ENCODE measurements at places on chromosomes 6 and 20.
A peak's percentile ranks its signal among the peaks of the same experiment; 100 is the strongest.

DNA sequence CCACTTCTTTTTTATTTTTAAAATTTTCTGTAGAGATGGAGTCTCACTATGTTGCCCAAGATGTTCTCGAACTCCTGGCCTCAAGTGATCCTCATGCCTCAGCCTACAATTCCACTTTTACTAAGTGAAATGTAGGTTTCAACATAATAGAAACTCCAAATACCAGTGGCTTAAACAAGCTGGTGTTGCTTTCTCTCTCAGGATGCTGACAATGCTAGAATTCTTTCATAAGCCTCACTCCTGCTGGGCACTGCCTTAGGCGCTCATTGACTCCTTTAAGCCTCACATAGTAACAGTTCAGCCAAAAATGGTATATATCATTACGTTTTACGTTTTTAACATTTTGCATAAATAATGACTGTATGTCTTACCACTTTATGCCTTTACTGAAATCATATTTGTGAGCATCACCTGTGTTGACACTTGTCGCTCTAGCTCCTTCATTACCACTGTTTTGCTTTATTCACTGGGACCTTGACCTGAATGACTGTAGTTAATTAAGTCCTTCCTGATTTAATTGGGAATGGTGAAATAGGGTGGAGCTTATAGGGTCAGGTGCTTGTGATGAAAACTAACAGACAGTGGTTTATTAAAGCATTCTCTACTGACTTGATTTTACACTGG, 3.9 kb upstream of the CST9 start:
- DNase-seq, result no peak

DNA sequence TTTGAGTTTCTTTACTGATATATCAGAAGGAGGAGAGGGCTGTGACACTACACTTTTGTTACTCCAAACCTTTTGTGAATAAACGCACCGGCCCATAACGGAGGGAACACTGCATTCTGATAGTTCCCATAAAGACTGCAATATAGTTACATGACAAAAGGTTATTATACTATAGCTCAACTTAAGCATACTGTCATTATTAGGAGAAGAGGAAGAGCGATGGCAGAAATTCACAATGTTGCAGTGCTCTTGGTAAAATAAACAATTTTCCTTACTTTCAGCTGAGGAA, 2.3 kb upstream of the PDE10A start:
- no peak for DNase-seq

- no peak for DNase-seq
Observed at GRCh38 chr6:11810854-11811643, 32.4 kb upstream of the ADTRP start.

GRCh38 chr20:56624786-56625681, 4.1 kb upstream of the TFAP2C start:
- DNase-seq, result no peak

- DNase-seq, result no peak
Observed at GRCh38 chr6:34383656-34384320, 8.7 kb downstream of the NUDT3 start.

DNA sequence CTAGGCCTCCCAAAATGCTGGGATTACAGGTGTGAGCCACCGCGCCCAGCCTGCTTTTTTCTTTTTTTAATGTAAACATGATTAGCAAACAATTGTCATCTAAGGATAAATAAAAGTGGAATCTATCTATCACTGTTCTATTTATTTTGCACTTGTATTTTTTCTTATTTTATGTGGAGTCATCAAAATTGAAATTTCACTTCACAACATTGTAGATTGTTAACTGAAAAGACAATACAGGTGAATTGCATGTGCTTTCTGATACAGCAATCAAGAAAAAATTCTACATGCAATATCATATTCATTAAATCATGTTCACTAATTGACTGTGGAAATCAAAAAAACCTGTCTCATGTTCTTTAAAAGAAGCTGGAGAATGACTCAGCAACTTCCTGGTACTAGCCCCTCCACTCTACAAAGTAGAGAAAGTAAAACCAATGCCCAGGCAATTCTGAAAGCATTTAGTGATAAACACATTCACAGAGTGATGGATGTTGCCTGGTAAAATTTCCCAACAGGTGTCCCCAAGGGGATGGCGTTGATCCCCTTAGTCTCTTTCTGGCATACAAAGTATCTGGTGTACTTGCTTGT, 10.7 kb upstream of the RFX6 start:
- DNase-seq, result no peak

DNA sequence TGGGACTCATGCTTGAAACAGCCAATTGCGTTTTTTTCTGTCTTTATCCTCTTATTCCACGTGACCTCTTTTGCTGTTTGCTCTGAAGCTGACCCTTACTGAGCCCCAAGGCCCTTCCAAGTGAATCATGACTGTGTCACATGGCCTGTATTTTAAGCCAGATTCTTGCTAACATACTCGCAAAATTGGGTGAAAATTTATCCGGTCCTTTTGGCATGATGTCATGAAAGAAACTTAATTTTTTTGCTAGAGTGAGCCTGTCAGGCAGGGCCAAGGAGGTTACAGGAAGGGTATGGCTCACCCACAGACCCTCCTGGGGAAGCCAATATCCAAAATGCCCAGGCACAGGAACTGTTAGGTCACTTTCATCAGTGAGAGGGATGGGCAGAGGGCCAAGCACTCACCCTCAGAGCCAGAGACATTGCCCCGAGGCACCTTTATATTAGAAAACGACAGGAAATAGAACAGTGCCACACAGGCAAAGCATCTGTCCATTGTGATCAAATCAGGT, 296.7 kb downstream of the CDH26 start:
- peak; percentile 47 for DNase-seq

- DNase-seq, result no peak
Observed at GRCh38 chr6:40162074-40162473, 227.8 kb upstream of the MOCS1 start.

GRCh38 chr6:121356575-121356974, 22.3 kb upstream of the TBC1D32 start:
- no peak for DNase-seq

DNA sequence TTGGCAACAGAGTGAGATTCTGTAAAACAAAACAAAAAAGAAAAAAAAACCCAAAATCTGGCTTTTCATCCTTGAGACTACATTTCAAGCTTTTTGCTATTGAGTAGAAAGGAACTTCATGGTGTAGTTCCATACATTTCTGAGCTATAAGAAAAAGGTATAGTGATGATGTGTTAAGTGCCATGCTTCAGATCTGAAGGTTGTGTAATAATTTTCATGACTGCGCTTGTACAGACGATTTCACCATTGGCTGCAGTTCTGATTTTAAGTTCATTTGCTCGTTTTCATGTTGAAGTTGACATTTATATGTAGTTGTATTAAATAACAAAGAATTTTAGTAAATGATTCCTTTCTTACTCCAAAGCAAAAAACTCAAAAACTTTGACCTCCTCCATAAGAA, 247.6 kb downstream of the ARID1B start:
- no peak for DNase-seq

DNA sequence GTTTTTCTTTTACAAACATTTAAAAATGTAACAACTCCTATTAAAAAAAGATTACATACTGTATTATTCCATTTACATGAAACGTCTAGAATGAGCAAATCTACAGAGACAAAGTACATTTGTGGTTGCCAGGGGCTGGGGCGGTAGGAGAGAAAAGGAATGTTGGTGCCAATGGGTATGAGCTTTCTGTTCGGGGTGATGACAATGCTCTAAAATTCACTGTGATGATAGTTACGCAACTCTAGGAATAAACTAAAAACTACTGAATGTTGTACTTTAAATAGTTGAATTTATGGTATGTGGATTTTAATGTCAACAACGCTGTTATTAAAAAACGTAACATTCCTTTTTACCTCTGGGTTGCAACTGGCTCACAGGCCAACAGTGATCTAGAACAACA, 211.1 kb downstream of the GMDS start:
- DNase-seq, result no peak

GRCh38 chr6:139828751-139829519, 454.5 kb upstream of the CITED2 start:
- DNase-seq, result no peak

- DNase-seq, result no peak
Observed at GRCh38 chr6:37259191-37259590, 1.2 kb upstream of the TMEM217 start.

- no peak for DNase-seq
Observed at GRCh38 chr6:14365393-14365792, 247.8 kb downstream of the CD83 start.

DNA sequence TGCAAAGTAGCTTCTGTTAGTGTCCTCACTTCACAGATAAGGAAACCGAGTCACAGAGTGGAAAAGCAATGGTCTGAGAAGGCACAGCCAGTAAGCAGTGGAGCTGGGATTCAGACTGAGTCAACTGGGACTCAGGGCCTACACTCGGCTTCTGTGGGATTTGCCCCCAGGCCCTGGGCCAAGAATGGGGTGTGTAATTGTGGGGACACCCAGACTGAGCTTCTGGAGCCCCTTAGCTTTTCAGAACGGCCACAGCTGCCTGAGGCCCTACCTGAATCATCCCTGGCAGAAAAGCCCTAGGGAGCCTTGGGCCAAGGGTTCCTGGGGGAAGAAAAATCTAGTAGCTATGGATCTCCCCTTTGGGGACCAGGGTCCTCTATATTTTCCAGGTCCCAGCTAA, 6.5 kb downstream of the ANGPT4 start:
- no peak for DNase-seq

Measured in HS-27A (cell line).